ENCODE measurements at places on chromosomes 4 and X. TPM values are rescaled to one million over a fixed set of nuclear protein-coding genes. Genes with fewer than 3 reads are reported as not detected.
A peak's percentile ranks its signal among the peaks of the same experiment; 100 is the strongest.

Gene CENPI
- total RNA-seq = 0.66 TPM

Gene PLP1
- total RNA-seq = 2.4 TPM

Gene SPANXD
- not detected for total RNA-seq

Gene CXCL3
- 2.8 TPM for total RNA-seq

Gene PDE6B
- 10.7 TPM for total RNA-seq

Gene SRP72
- 90.8 TPM for total RNA-seq

Gene USP17L19
- not detected for total RNA-seq

Gene NUP62CL
- 9.2 TPM for total RNA-seq

- no peaks in the 10 kb centered on the region for H3K4me1 ChIP-seq
- no peaks in the 10 kb centered on the region for H3K36me3 ChIP-seq
- H3K27me3 ChIP-seq = no peaks in the 10 kb centered on the region
- no peak overlapping the region for H3K4me3 ChIP-seq
- H3K27ac ChIP-seq = no peak overlapping the region
- peak; percentile 83 for DNase-seq
Observed at GRCh38 chr4:139875411-139875825, 209.8 kb downstream of the MGST2 start.

DNA sequence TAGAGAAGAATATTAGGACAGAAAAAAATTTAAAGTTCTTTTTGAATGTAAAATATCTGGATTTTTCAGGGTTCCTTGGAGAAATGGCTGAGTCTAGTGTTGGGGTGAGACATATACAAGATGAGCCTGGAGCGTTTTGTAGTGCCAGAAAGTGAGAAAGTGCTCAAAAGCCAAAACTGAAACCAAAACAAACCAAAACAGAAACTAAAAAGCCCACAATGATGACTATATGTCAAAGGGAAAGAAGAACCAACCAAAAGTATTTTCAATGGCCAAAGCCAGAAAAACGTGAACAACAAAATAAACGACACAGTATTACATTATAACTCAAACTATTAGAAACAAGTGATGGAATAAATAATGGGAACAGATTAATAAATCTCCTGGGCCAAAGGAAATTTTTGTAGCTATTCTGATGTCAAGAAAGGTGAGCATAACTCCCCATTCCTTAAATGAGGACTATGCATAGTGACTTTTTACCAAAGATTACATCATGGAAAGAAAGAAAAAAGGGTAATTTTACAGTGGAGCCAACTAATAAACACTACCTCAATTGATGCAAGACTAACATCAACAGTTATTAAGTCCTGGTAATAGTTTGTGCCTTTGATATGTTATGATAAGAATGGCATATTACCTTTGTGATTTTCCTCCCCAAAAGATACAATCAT, 1137.6 kb downstream of the C4orf33 start:
- no peaks in the 10 kb centered on the region for H3K27me3 ChIP-seq
- H3K36me3 ChIP-seq = no peaks in the 10 kb centered on the region
- no peak overlapping the region for H3K27ac ChIP-seq
- H3K4me1 ChIP-seq = no peaks in the 10 kb centered on the region
- H3K4me3 ChIP-seq = no peak overlapping the region

- H3K27ac ChIP-seq = no peak within 1 kb of the TSS
- peaks cover 4% of the 10 kb centered on the region for H3K27me3 ChIP-seq
- no peaks in the 10 kb centered on the region for H3K36me3 ChIP-seq
- peak; percentile 76 for DNase-seq
- peak within 1 kb of the TSS; percentile 56 for H3K4me3 ChIP-seq
- no peaks in the 10 kb centered on the region for H3K4me1 ChIP-seq
Observed at GRCh38 chr4:154491341-154492271, at the start of gene DCHS2. DCHS2 (minus strand) TSS chr4:154491799; CDS start chr4:154491355, 444 bp downstream.

- no peak overlapping the region for H3K27ac ChIP-seq
- H3K27me3 ChIP-seq = no peaks in the 10 kb centered on the region
- H3K36me3 ChIP-seq = no peaks in the 10 kb centered on the region
- H3K4me3 ChIP-seq = no peak overlapping the region
- H3K4me1 ChIP-seq = no peaks in the 10 kb centered on the region
Observed at GRCh38 chrX:86033385-86033784, 14.0 kb downstream of the CHM start.

DNA sequence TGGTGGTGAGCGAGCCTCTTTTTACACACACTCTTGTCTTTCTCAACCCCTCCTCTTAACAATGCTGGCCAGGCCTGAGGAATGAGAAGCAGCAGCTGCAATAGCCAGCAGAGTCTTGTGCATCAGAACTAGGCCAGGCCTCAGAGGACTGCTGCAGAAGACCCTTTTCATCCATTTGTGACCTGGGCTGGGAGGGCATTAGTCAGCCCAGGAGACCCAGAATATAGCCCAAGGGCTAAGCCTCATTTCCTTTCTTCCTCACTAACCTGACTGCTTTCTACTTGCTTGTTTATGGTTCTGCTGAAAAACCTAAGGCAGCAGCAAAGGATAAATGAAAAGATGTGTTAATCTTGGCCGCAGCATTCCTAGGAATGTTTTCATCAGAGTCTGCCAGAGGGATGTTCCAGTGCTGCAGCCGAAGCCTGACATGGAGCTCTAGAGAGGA, 254.7 kb upstream of the AR start:
- H3K36me3 ChIP-seq = no peaks in the 10 kb centered on the region
- DNase-seq = no peak
- H3K4me1 ChIP-seq = no peaks in the 10 kb centered on the region
- no peaks in the 10 kb centered on the region for H3K27me3 ChIP-seq
- no peak overlapping the region for H3K27ac ChIP-seq

DNA sequence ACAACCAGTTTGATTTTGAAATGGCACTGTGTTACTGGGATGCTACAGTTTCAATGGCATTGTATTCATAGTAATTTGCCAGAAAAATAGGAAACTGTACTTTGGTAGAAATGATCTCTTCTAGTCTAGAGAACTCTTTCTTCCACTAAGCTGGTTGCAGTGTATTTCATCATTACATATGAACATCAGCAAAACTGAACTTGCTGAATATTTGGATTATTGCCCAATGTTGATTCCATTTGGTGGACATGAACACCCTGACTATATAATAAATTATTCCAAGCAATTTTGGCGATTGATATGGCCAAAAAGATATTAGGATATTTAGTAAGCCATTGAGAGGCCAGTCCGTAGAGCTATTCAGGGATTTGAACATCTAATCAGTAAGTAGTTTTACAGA, 191.8 kb upstream of the CXorf66 start:
- DNase-seq = no peak
- H3K27me3 ChIP-seq = no peaks in the 10 kb centered on the region
- H3K27ac ChIP-seq = no peak overlapping the region
- H3K4me3 ChIP-seq = no peak overlapping the region
- H3K36me3 ChIP-seq = no peaks in the 10 kb centered on the region

DNA sequence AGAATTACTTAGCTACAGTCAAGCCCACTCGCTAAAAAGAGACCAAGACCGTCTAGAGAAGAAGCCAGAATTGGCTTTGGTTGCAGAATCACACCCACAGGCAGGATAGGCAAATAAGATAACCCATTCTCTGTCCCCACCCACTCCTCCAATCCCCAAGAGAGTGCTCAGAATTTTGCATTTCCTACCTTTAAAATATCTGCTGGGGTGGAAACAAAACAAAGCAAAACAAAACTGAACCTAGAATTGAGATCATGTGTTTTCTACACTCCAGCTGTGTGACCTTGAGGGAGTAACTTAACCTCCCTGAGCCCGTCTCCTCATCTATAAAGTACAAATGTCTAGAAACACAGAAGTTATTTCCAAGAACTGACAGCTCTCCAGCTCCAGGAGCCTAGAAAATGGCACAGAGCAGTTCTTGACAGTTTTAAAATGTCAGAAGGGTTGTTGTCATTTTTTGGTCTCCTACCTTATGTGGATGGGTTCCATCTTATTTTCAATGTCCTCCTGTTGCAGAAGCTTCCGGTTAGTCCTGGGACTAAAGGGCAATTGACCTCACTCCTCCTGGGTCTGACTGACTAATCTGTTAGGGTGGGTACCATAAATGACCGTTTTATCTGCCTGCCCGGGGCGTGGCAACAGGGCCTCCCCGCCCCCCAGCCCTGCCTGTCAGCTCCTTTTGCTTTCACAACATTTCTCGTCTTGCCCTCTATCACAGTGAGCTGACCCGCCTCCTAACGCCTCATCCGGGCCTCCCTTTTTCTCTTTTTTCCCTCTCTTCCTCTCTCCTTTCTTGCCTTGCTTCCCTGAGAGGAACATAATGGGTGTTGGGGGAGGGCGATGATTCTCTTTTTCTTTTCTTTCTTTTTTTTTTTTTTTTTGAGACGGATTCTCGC, 114.0 kb downstream of the RBM47 start:
- peak overlapping the region; percentile 96 for H3K27ac ChIP-seq
- no peaks in the 10 kb centered on the region for H3K36me3 ChIP-seq
- peak overlapping the region; percentile 28 for H3K4me3 ChIP-seq
- DNase-seq = peak; percentile 29
- no peaks in the 10 kb centered on the region for H3K4me1 ChIP-seq
- H3K27me3 ChIP-seq = no peaks in the 10 kb centered on the region

GRCh38 chr4:62526671-62527070, 1326.5 kb downstream of the ADGRL3 start:
- no peaks in the 10 kb centered on the region for H3K4me1 ChIP-seq
- DNase-seq = peak; percentile 40
- H3K27ac ChIP-seq = no peak overlapping the region

- no peak overlapping the region for H3K4me3 ChIP-seq
- no peak for DNase-seq
- no peaks in the 10 kb centered on the region for H3K4me1 ChIP-seq
- no peak overlapping the region for H3K27ac ChIP-seq
- no peaks in the 10 kb centered on the region for H3K36me3 ChIP-seq
Observed at GRCh38 chr4:178086320-178086719, 644.1 kb upstream of the AGA start.

Data from kidney (tissue), 22 donors.